Peyer's patch (tissue), 4 donors: ENCODE measurements at places on chromosomes 1 and 21.

GRCh38 chr1:54772951-54773350 lies 8.6 kb upstream of the PARS2 start:
- no peaks in the 10 kb centered on the region for H3K27me3 ChIP-seq
- no peak for DNase-seq
- no peaks in the 10 kb centered on the region for H3K36me3 ChIP-seq
- no peak overlapping the region for H3K4me3 ChIP-seq
- no peak overlapping the region for H3K27ac ChIP-seq

- H3K27me3 ChIP-seq: no peaks in the 10 kb centered on the region
- DNase-seq: no peak
- no peak overlapping the region for H3K27ac ChIP-seq
- H3K4me1 ChIP-seq: no peaks in the 10 kb centered on the region
- no peaks in the 10 kb centered on the region for H3K36me3 ChIP-seq
Measured at GRCh38 chr1:95957748-95958147, 723.7 kb downstream of the RWDD3 start.

GRCh38 chr1:109929588-109930251 lies 19.1 kb downstream of the CSF1 start:
- H3K4me3 ChIP-seq: no peak overlapping the region
- no peaks in the 10 kb centered on the region for H3K4me1 ChIP-seq
- H3K36me3 ChIP-seq: no peaks in the 10 kb centered on the region
- H3K27ac ChIP-seq: peak overlapping the region; percentile 78

DNA sequence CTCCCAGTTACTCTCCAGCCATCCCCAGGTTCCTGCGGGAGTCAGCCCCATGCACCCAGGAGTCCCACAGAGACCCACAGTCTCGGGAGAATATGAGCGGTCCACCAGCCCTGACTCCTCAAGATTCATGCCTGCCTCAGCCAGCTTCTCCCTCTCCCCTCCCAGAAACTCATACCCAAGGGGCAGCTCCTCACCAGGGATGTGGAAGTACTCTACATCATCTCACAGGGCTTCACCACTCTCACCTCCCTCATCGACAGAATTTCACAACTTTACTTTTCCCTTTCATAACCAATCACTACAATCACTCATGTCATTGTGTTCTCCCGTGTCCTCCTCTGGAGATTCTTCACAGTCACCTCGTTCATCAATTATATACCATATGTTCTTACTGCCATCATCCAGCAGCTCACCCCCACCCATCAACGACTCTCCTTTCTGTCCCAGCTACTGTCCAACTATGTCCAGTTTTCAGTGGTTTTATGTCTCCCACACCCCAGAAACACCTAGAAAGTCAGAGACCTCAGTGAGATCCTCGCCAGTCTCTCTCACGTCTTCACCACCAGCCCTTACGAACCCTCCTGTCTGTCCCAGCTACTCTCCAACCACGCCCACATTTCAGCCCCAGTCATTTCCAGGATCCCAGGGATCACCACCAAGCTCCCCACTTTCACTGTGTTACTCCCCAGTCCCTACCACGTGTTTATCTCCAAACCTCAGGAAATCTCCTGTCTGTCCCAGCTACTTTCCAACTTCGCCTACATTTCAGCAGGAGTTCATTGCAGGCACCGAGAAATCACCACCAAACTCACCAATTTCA lies 1530.1 kb upstream of the TPTE start:
- no peaks in the 10 kb centered on the region for H3K36me3 ChIP-seq
- DNase-seq: no peak
- H3K27ac ChIP-seq: no peak overlapping the region
- H3K4me1 ChIP-seq: no peaks in the 10 kb centered on the region
- H3K27me3 ChIP-seq: no peaks in the 10 kb centered on the region
- no peak overlapping the region for H3K4me3 ChIP-seq

DNA sequence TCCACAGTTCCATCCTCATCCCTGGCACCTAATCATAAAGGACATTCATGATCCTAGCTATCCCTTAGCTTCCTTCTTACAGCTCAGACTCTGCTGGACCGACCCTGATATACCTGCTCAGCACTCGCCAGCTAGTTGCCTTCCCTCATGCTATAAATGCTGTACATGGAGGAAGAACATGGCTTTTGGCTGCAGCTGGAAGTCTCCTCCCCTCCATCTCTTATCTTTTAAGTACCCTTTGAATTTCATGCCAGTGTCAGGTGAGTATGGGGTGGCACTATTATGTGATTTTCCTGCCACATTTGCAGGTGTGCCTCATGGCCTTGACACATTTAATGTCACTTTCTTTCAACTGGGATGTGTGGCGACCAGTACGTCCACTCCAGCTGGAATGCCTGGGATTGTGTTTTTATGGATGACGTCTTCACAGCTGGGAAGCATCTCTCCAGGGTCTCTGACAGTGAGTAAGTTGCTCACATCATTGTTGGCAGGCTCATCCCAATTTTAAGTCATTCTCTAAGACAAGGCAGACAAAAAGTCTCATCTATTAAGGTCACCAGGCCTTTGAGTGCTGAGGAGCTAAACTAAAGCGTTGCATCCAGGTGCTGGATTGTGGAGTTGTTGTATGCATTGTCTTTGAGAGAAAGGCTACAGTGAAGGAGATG lies 43.4 kb downstream of the RUNX1 start:
- no peak overlapping the region for H3K4me3 ChIP-seq
- no peaks in the 10 kb centered on the region for H3K36me3 ChIP-seq
- DNase-seq: no peak
- no peak overlapping the region for H3K27ac ChIP-seq

DNA sequence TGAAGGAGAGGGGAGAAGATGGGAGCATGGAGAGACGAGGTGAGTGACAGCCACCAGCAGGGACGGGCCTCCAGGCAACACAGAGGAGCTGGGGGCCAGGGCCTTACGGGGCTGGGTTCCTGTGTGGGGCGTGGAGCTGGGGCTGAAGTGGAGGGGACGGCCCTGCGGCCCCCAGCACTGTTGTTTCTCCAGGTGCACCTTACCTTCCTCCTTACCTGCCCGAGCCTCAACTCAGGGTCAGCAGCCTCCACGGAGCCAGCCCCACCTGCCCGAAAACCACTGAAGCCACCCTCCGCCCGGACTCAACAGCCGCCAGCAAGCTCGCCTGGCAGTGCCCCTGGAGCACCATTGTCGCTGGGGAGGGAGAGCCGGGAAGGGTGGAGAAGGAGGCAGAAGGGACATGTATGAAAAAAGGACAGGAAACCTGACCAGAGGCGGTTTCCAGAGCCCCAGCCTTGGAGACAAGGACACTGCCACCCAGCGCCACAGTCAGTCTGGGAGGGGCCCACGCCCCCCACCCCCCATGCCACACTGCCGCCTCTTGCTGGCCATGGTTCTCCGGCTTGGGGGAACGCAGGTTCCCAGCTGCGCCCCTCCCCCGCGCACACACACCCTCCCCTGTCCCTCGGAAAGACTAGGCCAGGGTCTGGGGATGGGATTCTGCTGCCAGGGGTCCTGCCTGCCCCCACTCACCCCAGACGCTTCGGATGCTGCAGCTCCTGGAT lies 10.6 kb downstream of the PLA2G2F start:
- no peak overlapping the region for H3K27ac ChIP-seq
- H3K4me3 ChIP-seq: no peak overlapping the region
- no peaks in the 10 kb centered on the region for H3K36me3 ChIP-seq
- H3K27me3 ChIP-seq: no peaks in the 10 kb centered on the region
- DNase-seq: no peak

GRCh38 chr1:42735477-42736105 lies 4.4 kb downstream of the CLDN19 start:
- no peaks in the 10 kb centered on the region for H3K36me3 ChIP-seq
- H3K4me1 ChIP-seq: peaks cover 17% of the 10 kb centered on the region
- no peak overlapping the region for H3K4me3 ChIP-seq
- no peak for DNase-seq
- H3K27me3 ChIP-seq: no peaks in the 10 kb centered on the region
- no peak overlapping the region for H3K27ac ChIP-seq

GRCh38 chr1:76237211-76237610 lies 162.7 kb downstream of the ST6GALNAC3 start:
- no peaks in the 10 kb centered on the region for H3K27me3 ChIP-seq
- H3K4me3 ChIP-seq: no peak overlapping the region
- H3K4me1 ChIP-seq: no peaks in the 10 kb centered on the region
- no peak for DNase-seq
- no peaks in the 10 kb centered on the region for H3K36me3 ChIP-seq

- H3K27ac ChIP-seq: no peak overlapping the region
- no peaks in the 10 kb centered on the region for H3K36me3 ChIP-seq
- H3K4me1 ChIP-seq: no peaks in the 10 kb centered on the region
- H3K27me3 ChIP-seq: no peaks in the 10 kb centered on the region
- H3K4me3 ChIP-seq: no peak overlapping the region
Measured at GRCh38 chr1:77725706-77726105, 33.9 kb downstream of the USP33 start.

GRCh38 chr21:45377325-45377709 lies 27.6 kb upstream of the COL18A1 start:
- no peaks in the 10 kb centered on the region for H3K36me3 ChIP-seq
- H3K27ac ChIP-seq: no peak overlapping the region
- no peaks in the 10 kb centered on the region for H3K27me3 ChIP-seq
